ENCODE measurements at places on chromosomes 3 and 15.

DNA sequence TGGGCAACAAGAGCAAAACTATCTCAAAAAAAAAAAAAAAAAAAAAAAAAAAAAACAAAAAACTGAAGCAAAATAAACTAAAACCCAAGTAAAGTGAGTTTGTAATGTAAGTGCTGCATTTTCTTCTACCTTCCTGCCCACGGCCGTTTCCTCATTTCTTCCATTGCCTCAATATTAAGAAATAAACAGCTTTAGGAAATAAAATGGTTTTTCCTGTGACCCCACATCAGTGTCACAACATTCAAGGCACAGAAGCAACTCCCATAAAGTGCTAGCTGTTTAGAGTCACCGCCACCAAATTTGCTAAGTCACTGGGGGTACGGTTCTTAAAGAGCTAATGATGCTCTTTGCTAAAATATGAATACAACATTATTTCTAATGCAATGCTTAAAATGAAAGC, 3.3 kb downstream of the PKM start:
- no peak for DNase-seq

- peak; percentile 24 for DNase-seq
These were observed 52.9 kb downstream of the BTLA start for GRCh38 chr3:112446343-112446742.

DNA sequence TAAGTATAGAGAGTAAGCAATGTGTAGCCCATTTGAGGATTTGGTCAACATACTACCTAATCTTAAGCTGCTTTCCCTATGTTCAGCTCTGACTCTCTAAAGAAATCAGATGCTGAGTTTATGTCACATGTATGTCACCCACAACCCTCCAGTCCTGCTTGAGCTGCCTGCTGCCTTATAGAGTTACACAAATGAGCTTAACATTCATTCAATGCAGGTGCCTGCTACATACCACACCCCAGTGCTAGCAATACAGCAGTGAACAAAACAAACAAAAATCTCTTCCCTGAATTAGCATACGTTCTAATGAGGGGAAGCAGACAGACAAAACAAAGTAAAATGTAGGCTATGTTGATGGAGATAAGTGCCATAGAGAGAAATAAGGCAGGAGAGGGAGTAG, 93.0 kb downstream of the HHLA2 start:
- DNase-seq, result no peak

GRCh38 chr3:49600781-49601180, 46.5 kb downstream of the BSN start:
- DNase-seq, result no peak

GRCh38 chr3:172061724-172062184, 22.4 kb downstream of the FNDC3B start:
- no peak for DNase-seq

GRCh38 chr3:34011171-34012101, 213.0 kb downstream of the PDCD6IP start:
- DNase-seq, result no peak

- DNase-seq, result no peak
These were observed 5.6 kb downstream of the AHSG start for GRCh38 chr3:186618318-186618938.

- DNase-seq, result peak; percentile 62
These were observed 1.2 kb downstream of the CPA3 start for GRCh38 chr3:148866261-148866660.

DNA sequence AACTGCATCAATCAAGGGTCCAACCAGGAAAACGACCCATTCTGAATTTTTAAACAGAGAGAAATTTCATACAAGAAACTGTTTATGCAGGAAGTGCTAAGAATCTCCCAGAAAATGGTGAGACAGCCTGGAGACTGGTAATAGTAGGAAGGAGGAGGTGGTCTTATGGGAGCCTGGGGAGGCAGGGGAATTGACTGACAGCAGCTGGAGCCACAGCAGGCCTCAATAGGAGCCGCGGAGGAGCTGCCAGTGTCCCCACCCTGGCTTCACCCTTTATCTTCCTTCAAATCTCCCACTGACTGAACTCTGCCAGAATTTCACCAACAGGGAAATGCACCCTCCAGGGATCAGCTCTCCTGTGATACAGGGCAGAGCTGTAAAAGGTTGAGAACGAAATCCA, 7.5 kb upstream of the C3orf80 start:
- no peak for DNase-seq

DNA sequence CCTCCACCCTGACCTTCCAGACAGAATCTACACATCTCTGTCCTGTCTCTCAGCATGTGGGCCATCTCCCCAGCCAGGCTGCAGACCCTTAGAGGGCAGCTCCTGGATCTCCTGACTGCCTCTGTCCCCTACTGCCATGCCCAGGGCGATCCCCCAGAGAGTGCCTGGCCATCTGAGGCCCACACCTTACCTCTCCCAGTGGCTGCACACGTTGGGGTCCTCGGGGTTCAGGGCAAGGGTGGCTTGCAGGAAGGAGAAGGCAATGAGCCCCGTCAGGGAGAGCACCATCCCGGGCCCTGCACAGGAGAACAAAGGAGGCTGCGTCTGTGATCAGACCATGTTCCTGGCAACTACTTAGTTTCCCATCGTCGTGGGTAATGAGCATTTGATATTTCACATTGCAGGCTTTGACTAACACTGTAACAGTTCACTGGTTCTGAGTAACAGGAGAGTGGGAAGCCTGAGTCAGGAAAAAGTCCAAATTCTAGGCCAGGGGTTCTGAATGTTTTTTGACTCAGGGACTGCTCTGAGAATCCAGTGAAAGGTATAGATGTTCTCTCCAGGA, 125.4 kb downstream of the MEGF11 start:
- DNase-seq, result no peak

- no peak for DNase-seq
These were observed 78.5 kb downstream of the TMCO5A start for GRCh38 chr15:38012894-38013293.

- DNase-seq, result no peak
These were observed 79.4 kb downstream of the ZPLD1 start for GRCh38 chr3:102514241-102514640.

DNA sequence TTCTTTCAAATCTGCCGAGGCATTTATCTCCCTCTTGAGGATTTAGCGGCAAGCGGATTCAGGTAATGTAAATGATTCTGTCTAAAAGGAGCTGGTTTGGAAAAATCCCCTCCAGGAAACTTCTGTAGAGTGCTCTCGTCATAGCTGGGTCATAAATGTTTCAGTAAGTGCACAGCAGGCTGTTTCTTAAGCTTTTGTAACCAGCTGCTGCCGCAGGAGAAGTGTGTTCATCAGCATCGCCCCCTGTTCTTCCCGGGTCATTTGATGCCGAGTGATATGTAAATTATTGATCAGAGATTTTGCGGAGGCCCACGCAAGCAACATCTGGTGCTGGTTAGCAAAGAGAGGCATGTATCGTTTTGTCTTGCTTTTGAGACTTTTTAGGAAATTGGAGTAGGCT, 53.1 kb downstream of the DNASE1L3 start:
- no peak for DNase-seq

DNA sequence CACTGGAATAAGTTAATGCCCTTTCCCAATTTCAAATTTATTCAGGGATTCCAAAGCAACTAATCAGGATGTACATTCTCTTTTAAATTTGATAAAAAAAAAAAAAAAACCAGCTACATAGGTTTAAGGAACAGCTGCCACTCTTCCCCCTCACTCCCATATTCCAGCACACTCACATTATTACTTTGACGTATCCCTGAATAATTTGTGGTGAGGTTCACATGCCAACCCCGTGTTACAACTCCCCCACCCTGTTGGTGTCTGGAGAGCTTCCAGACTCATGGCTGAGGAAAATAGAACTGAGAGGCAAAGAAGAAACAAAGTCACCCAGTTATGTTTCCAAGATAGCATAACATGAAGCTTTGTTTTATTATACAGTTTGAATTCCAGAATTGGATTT, 300.5 kb upstream of the MME start:
- DNase-seq, result peak; percentile 49

- DNase-seq, result no peak
These were observed 511.0 kb upstream of the ALCAM start for GRCh38 chr3:104855702-104856101.

DNA sequence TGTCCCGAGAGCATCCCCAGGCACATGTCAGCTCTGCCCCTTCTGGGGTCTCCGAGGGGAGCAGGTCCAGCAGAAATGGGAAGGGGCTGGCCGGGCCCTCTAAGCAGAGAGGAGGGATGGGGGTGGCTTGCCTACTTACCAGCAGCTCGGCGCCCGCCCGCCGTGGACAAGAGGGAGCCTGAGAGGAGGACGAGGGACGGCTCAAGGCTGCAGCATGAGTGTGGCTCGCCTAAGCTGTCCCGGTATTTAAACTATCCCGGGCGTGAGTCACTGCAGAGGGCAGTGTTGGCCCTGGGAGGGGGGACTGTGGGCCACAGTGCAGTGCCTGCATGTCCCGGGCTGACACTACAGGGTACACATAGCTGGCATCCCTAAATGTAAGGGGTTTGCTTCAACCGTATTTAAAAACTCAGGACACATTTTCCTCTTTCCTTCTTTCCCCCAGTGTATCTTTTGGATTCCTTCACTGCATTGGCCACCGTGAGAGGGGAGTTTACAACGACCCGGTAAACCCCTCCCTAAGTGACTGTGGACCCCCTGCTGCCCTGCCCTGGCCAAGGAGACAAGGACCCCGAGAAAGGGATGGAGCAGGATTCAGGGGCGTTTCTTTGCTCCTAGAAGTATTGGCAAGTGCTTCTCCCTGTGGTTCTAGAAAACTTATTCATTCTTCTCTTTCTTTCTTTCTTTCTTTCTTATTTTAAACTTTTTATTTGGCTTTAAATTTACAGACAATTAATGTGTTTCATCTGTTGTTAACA, at the start of gene LRRC15:
TSS of gene LRRC15 (minus strand) at position 222 of the 758 bp plus-strand sequence. CDS start 8,700 bp downstream, outside the sequence.
- DNase-seq, result no peak

- no peak for DNase-seq
These were observed 27.4 kb downstream of the SMAD6 start for GRCh38 chr15:66729331-66729951.

- no peak for DNase-seq
These were observed 231.0 kb upstream of the CHRNA7 start for GRCh38 chr15:31799319-31799714.

DNA sequence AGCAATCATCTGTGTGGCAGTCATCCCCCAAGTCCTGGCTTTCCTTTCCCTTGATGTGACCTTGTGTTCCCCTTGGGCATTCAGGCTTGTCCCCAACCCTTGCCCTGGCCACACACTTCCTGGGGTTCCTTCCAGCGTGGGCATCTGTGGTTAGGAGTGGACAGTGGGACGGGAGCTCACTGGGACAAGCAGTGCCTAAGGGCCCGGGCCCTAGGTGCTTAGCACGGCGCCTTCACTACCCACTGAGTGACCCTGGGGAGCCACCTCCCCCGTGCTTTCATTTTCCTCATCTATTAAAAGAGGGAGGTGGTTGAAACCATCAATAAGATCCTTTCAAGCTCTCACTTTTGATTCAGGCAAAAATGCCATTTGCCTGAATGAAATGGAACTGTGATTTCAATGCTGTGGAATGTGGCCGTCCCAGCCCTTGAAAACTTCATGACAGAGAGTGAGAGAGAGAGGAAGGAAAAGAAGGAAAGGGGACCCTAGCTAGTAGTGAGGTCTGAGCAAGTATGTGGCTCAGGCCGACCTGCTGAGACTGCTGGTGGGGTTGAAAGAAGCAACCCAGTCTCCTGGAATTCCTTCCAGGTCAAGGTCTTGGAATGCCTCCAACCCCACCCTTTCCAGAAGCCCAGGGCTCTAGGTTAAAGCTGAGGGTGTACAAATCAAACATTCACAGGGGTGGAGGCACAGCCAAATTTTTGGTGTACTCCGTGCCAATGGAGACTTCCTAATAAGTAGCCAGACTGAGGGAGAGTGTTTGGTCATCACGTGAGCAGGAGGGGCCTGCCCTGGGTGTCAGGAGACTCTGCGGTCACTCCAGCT, 302.9 kb downstream of the TLE3 start:
- peak; percentile 34 for DNase-seq

- DNase-seq, result no peak
These were observed 2.9 kb upstream of the U2SURP start for GRCh38 chr3:142998439-142998838.

GRCh38 chr3:97515076-97515475, 249.5 kb upstream of the ARL6 start:
- no peak for DNase-seq

- DNase-seq, result no peak
These were observed 236.9 kb upstream of the TRIM42 start for GRCh38 chr3:140441006-140441405.

GRCh38 chr3:105339946-105340345, 26.8 kb upstream of the ALCAM start:
- DNase-seq, result no peak

Data from fibroblast of skin of left biceps (primary cell).